ENCODE measurements at places on chromosomes 6 and 20.

DNA sequence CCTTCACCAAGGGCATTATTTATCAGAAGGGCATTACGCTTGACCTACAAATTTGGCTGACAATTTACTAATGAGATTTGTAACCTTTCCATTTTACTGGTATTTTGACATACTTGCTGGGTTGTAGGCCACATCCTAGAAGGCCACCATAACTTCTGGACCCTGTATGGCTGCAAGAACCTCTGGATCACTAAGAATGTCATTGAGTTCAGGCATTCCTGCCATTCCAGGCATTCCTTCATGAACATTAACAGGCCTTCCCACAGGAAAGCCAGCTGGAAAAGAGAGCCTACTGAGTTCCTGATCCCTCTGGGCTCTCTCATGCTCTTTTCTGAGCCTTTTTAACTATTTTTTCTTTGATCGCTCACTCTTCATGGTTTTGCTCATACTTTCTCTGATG, 28.4 kb upstream of the SLC35A1 start:
- DNase-seq, result no peak

DNA sequence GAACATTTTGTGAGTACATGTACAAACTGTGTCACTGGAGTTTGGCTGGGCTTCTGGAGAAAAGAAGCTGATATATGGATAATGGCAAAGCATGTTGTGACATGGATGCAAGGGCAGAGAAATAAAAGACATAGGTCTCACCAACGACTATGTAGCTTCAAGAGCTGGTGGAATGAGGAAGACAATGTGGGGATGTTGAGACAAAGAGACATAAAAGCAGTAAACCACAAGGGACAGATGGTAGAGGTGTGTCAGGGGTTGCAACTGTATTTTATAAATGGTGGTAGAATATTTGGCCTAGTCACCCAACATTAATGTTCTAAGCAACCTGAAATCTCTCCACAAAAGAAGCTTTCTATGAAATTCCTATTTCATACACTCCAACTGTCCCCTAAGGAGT, 199.0 kb downstream of the KCNQ5 start:
- no peak for DNase-seq

DNA sequence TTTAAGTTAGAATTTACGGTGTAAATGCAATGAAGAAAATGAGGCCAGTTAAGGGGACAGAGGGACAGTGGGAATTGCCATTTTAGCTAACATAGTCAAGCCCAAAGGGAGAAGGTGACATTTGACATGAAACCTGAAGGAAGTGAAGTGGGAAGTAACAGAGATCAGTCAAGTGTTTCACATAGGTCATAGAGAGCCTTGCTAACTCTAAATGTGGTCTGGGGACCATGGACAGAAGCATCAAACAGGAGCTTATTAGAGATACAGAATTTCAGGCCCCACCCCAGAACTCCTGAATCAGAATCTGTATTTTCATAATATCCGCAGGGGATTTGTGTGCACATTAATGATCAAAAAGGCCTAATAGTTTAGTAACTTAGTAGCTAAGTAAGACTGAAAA, 393.7 kb downstream of the FRK start:
- DNase-seq, result no peak

- DNase-seq, result peak; percentile 46
These were observed 24.9 kb downstream of the KIF13A start for GRCh38 chr6:17962436-17963031.

GRCh38 chr20:58676161-58676560, 16.4 kb upstream of the NPEPL1 start:
- DNase-seq, result no peak

Data from epithelial cell of prostate (primary cell).